ENCODE measurements at places on chromosomes 5 and 9.
A peak's percentile ranks its signal among the peaks of the same experiment; 100 is the strongest.

DNA sequence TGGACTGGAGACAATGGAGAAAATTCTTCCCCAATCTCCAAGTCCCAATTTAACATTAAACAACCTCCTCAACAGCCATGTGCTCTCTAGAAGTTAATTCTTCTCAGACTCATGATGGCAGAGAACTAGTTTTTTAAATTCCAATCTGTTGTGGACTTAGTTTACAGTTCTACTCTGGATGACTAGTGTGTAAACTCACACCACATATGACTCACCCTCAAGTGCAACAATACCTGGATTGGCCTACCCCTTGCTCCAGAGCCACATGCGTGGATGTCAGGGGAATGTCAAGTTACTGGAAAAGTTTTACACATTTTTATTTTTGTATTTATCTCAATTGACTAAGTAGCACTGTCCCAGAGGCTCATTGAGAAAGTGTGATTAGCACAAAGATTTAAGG lies 136.0 kb upstream of the EFNA5 start:
- DNase-seq, result no peak

DNA sequence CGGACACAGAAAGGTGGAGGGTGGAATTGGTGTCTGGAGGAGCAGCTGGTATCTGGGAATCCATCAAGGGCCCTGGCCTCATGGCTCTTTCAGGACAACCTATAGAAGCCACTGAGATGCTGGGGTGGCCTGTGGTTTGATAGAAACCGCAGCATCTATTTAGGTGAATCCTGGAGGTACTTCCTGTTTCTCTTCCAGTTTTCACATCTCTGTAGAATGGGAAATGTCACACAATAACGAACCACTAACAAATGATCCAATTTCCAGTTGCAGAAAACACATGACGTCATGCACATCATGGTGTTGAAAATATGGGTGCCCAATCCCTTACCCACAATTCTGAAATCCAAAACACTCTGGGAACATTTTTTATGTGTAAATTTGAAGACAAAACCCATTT lies 52.2 kb downstream of the ROPN1L start:
- no peak for DNase-seq

DNA sequence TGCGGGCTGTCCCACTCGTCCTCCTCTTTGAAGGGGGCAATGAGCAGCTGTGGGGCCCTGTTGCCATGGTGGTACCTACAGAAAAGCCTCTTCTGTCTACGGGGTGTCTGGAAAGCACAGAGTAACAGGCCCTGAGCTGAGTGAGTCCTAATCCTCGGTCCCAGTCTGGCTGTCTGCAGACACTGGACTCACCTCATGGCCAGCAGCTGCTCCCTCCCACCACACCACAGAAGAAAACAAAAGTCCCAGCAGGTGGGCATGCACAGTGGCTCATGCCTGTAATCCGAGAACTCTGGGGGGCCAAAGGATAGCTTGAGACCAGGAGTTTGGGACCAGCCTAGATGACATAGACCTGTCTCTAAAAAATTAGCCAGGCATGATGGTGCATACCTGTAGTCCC lies 19.9 kb downstream of the P4HA2 start:
- no peak for DNase-seq

GRCh38 chr9:69744688-69745380 lies 15.0 kb downstream of the PTAR1 start:
- no peak for DNase-seq

- DNase-seq, result no peak
Measured at GRCh38 chr5:56574778-56575177, 240.6 kb upstream of the MAP3K1 start.

- peak; percentile 54 for DNase-seq
Measured at GRCh38 chr9:130995086-130996011, 13.6 kb upstream of the LAMC3 start.

GRCh38 chr9:117365438-117365837 lies 49.4 kb downstream of the ASTN2 start:
- no peak for DNase-seq

- no peak for DNase-seq
Measured at GRCh38 chr5:14557203-14557770, 24.3 kb upstream of the OTULINL start.

DNA sequence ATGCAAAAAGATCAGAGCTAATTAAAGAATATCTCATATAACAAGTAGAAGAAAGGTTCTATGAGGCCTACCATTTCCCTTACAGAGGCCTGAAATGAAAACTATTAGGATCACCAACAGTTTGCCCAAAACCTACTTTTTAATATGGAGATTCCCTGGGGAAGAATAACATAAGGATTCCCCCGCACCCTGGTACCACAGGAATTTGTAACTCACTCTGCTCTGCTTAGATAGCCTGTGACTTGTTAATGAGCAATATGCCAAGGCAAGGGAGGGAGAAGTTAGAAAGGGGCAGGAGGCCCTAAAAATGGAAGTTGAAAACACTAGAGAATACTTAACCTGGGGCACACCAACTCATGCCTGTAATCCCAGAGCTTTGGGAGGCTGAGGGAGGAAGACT lies 107.0 kb downstream of the CDH6 start:
- no peak for DNase-seq

DNA sequence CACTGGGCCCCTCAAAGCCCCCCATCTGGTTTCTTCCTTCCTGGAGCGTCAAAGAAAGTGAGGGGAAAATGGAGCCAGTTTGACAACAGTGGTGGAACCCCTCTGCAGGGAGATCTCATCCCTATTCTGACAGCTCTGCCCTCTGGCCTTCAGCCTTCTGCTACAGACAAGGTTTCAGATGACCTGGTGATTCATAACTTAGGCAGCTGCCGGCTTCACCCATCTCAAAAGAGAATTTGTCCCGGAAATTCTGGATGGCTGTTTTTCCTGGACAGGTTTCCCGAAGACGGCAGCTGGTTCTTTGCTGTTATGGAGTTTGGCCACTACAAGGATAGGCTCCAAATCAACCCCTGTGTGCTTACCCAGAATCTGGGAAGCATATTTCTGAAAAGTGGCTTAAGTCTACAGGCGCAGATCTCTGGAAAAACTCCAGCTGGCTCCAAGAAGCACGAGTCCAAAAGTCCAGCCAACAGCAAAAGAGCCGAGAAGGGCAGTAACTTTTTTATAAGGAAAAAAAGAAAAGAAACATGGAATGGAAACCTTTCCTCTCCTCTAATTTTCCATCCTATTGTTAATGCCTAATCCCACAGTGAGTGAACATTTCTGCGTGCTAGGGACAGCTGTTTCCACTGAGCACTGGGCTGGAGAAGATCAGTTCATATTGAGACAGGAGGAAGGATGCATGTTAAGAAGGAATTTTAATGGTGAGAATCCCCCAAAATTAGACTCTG lies 54.5 kb downstream of the ZNF366 start:
- DNase-seq, result peak; percentile 16

GRCh38 chr9:29211580-29212396 lies 1638.5 kb upstream of the C9orf72 start:
- DNase-seq, result no peak

DNA sequence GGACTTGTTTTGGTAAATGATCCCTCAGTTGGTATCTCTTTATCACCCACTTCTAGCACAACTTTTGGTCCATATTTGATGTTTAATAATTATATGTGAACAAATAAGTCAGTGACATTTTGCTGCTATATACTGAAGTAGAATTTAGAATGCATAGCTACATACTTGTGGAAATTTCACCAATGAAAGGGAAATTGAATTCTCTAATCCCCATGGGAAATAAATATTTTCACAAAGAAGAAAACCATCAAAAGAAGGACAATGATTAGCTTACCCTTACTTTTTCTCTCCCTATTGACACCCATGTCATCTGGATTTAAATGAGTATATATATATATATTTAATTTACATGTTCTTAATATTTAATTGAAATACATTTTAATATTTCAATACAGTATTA lies 94.3 kb upstream of the DAB2 start:
- DNase-seq, result no peak

GRCh38 chr5:68435611-68436010 lies 220.1 kb downstream of the PIK3R1 start:
- no peak for DNase-seq

DNA sequence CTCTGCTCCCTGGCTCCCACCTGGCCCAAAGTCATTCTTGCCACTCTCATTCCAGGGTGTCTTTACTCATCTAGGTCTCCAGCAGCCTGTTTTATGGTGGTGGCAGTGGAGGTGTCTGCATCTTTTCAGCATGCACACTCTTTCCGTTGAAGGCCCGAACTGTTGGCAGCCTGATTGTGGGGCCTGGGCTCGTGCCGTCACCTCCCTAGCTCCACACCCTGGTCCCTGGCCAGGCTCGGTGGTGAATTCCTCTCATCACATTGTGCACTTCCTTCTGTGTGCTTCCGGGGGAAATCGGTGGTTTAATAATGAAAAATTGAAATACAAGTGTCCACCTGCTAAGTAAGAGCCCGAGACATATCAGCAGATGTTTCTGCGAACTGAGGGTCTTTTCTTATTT lies 214.3 kb downstream of the TRIO start:
- no peak for DNase-seq

GRCh38 chr9:128946571-128947276 lies 679 bp downstream of the DOLK start:
- DNase-seq, result peak; percentile 30

DNA sequence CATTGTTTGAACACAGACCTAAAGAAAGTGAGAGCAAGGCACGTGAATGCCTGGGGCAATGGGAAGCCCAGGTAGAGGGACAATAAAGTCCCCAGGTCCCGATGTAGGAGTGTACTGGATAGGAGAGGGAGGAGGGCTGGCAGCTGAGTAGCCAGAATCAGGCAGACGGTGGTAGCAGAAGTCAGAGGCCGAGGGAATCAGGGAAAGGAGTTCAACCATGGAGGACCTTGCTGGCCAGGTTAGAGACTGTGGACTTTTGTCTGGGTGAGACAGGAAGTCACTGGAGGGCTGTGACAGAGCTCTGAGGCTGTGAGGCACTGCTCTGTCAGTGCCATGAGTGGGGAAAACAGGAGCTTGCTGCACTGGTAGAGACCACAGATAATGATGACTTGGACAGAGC lies 248.2 kb downstream of the EFNA5 start:
- DNase-seq, result no peak

GRCh38 chr5:61746831-61747575 lies 414.9 kb downstream of the ZSWIM6 start:
- DNase-seq, result no peak

DNA sequence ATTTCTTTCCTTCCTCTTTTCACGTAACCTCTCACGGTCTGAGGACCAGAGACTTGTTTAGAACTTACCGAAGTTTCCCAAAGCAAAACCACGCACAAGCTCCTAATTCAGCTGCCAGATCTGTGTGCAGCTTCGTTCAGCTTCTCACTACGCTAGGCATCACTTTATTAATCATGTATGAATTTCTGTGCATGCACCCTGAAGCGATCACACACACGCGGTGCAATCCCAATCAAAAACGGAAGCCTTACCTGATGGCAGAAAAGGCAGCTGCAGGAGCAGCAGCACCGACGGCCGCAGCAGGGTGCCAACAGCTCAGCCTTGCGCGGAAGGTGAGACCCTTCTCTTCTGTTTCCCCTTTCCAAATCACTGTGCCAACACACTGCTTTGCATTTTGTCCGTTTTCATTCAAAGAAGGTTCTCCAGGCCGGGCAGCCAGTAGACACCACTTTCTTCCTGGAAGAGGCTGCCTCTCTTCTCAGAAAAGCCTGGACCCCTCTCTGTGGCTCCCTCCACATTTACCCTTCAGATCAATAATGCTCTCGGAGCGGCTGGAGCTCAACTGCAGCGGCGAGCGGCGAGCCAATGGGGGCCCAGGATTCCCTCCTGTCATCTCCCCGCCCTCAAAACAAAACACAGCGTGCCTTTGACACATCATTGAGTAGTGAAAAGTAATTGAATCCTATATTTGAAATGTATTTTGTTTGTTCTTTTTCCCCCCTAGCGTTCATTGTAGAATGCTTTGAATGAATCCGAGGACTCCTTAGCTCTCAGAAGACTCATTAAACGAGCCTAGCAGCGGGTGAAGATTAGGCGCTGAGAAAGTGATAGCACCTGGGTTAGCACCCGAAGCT lies at the start of gene CDH12:
Gene CDH12, minus strand, starts transcription at position 538 of the 854 bp plus-strand sequence.
- DNase-seq, result no peak

DNA sequence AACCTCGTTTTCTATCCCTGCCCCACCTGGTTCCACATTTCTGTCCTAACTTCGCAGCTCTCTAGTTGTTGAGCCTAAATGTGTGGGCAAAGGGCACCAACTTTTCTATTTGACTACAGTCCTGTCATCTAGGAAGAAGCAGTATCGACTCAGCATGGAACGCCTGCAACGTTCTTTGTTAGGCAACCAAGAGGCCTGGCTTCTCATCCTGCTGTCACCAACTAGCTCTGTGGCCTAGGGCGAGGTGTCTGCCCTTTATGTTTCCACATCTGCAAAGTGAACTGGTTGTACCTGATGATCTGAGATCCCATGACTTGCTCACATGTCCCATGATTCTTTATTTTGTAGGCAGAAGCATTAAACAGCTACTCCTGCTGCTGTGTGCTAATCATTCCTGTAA lies 248.9 kb downstream of the ADAMTSL1 start:
- DNase-seq, result no peak

- DNase-seq, result no peak
Measured at GRCh38 chr9:133116346-133117231, 4.5 kb downstream of the RALGDS start.

DNA sequence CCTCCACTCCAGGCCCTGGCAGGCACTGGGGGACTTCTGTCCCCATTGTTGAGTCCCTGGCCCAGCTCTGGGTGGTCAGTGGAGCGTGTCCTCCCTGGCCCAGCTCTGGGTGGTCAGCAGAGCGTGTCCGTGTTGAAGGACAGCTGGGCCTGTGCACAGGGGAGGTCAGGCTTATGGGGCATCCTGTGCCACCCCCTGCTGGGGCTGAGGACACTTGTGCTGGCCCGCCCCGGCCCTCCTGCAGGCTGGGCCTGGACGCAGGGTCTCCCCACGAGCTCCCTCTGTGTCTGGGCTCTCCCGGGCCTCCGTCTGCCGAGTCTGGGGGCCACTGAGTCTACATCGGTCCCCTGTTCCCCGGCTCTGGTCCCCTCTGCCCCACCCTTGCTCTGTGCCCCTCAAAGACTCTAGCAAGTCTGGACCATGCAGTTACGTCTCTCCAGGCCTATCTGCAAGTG lies 11.5 kb upstream of the CLIC3 start:
- no peak for DNase-seq

GRCh38 chr5:98763001-98763630 lies 10.3 kb upstream of the RGMB start:
- no peak for DNase-seq

DNA sequence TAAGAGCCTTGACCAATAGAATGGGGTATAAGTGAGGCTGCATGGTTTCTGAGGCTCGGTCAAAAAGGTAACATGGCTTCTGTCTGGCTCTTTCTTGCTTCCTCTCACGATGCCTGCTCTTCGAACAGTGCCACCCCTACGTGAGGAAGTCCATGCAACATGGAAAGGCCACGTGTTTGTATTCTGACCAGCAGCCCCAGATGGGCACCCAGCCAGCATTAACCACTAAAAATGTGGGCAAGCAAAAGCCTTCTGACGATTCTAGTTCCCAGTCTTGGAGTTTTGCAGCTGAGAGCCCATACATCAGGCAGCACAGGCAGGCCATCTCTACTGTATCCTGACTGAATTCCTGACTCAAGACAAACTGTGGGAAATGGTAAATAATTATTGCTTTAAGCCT lies 24.2 kb upstream of the NREP start:
- DNase-seq, result peak; percentile 13

GRCh38 chr9:13244181-13244580 lies 35.3 kb downstream of the MPDZ start:
- no peak for DNase-seq

GRCh38 chr9:15135164-15135792 lies 171.7 kb downstream of the TTC39B start:
- peak; percentile 69 for DNase-seq

Data from SW480 (cell line).